ENCODE measurements at places on chromosomes 16 and 17.

- H3K36me3 ChIP-seq: no peaks in the 10 kb centered on the region
- H3K4me3 ChIP-seq: no peak overlapping the region
- peaks cover 13% of the 10 kb centered on the region for H3K27me3 ChIP-seq
Measured at GRCh38 chr16:87674419-87674818, 72.1 kb downstream of the JPH3 start.

GRCh38 chr16:49600976-49601375 lies 227.4 kb downstream of the C16orf78 start:
- no peak overlapping the region for H3K27ac ChIP-seq
- peaks cover 18% of the 10 kb centered on the region for H3K4me1 ChIP-seq

DNA sequence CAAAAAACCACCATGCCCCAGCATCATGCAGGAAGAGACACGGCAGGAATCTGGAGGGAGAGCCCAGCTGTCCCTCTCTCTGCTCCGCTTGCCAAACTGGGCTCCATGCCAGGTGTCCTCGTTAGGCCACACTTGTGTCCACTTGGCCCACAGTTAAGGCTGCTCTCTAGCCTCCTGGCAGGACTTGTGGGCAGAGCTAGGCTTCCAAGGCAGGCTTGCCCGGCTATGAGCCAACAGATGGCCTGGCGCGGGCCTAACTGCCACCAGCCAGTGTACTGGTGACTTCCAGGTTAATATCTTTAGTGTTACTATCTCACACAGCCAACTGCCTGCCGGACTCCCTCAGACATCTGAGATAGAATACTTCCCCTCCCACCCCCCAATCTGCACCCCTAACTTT lies 10.6 kb downstream of the ATP6V0D1 start:
- H3K4me3 ChIP-seq: no peak overlapping the region
- H3K27ac ChIP-seq: peak overlapping the region; percentile 51
- peaks cover 76% of the 10 kb centered on the region for H3K4me1 ChIP-seq
- H3K27me3 ChIP-seq: no peaks in the 10 kb centered on the region

DNA sequence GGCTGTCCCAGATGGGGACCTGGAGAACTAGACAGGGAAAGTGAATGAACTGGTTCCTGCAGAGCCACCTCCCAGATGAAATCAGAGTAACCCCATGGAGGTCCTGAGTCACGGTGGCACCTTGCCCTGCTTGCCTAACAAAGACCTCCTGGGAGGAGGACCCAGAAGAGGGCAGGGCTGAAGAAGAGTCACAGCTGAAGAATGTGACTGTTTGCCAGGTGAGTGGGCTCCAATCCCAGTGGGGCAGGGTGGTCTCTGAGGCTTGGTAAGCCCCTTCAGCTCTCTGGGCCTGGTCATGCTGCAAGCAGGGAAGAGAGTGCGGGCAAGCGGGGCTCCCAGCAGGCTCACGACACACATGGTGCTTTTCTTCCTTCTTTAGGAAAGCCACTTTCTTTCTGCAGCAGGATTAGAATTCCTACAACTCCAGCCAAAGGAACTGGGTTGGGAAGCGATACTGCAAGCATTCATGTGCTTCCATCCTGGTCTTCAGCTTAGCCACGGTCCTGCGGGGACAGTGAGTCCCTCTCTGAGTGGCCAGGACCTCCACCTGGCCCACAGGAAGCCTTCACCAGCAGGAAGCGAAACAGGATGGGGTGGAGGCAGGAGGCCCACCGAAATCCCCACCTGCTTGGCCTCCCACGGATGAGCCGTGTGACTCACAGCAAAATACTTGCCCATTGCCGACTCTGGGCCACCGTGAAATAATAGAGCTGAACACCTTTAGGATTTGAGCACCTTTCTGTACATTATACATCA lies 4.3 kb downstream of the C16orf74 start:
- H3K27me3 ChIP-seq: peaks cover 23% of the 10 kb centered on the region
- no peak overlapping the region for H3K27ac ChIP-seq
- no peak overlapping the region for H3K4me3 ChIP-seq
- no peaks in the 10 kb centered on the region for H3K36me3 ChIP-seq

- DNase-seq: no peak
- no peaks in the 10 kb centered on the region for H3K27me3 ChIP-seq
- peak overlapping the region; percentile 57 for H3K27ac ChIP-seq
Measured at GRCh38 chr17:15351478-15351840, 10.1 kb upstream of the TEKT3 start.

DNA sequence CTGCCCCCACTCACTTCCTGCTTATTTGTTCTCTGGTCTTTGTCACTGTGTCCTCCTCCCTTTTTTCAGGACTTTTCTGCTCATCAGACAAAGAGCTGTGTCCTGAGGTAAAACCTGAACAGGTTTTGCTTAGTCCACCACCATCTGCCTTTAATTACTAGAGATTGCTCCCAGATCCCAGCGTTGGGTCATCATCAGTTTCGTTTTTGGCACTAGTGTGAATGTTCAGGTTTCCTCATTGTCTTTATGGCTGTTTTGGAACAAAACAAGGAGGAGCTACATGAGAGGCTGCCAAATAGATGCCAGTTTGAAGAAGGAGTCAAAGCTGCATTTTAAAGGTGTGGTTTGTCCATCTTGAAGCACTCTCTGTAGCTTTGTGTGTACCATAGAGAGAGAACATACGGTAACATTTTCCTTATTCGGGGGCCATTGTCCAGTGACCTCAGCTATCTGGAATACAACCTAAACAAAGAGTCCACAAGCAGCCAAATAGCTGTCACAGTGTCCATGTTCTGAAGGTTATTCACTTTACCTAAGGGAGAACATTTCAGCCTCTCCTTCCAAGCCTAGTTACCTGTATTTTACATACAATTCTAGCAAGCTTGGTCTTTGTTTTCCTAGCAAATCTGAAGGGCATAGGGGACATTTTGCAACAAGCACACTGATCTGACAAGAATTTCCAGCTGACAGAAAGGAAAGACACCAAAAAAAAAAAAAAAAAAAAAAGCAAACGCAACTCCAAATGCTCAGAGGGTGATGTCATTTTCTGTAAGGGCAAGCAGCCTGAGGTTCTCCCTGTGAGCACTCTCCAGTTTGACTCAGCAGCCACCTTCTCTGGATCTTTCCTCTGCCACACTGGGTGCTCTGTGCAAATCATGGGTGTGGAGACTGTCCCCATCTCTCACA lies 196.1 kb downstream of the NTN1 start:
- H3K27ac ChIP-seq: peak overlapping the region; percentile 44
- H3K4me1 ChIP-seq: peaks cover 4% of the 10 kb centered on the region
- DNase-seq: peak; percentile 30
- no peak overlapping the region for H3K4me3 ChIP-seq
- H3K36me3 ChIP-seq: no peaks in the 10 kb centered on the region
- H3K27me3 ChIP-seq: no peaks in the 10 kb centered on the region

DNA sequence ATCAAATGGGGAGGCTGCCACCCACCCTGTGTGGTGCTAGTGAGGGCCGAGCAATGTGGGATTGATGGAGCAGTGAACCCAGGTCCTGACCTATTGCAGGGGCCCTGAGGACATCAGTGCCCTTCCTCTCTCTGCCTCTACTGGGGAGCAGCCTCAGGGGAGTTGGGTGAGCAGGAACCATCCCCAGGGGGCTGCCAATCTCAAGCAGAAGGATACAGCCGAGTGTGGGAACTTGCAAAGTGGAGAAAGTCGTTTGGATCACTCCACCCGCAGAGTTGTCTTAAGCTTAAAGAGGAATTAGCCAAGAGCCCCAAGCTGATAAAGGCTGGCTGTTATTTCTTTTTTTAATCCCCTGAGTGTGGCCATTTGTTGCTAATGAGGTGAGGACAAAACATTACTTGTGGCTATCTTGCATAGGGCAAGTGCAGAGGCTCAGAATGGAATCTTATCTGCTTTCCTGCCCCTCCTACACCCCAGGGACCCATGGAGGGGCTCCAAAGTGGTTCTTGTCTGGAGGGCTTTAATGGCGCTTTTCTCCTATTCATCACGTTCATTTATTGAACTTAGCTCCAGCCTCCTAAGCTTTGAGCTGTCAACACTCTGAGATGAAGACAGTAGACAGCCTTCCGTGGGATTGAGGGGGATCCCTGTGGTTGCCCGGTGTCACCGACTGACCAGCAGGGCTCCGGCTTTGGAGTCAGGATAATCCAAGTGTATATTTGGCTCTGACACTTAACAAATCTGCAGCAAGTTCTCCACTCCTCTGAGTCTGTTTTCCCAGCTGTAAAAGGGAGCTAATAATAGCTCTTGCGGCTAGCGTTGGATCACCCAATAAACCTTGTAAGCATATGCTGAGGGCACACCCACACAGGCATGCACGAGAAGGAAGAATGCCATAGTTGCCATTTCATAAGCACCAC lies 45.1 kb downstream of the MYH11 start:
- DNase-seq: peak; percentile 35
- no peak overlapping the region for H3K4me3 ChIP-seq
- H3K36me3 ChIP-seq: no peaks in the 10 kb centered on the region
- H3K27me3 ChIP-seq: peaks cover 4% of the 10 kb centered on the region

DNA sequence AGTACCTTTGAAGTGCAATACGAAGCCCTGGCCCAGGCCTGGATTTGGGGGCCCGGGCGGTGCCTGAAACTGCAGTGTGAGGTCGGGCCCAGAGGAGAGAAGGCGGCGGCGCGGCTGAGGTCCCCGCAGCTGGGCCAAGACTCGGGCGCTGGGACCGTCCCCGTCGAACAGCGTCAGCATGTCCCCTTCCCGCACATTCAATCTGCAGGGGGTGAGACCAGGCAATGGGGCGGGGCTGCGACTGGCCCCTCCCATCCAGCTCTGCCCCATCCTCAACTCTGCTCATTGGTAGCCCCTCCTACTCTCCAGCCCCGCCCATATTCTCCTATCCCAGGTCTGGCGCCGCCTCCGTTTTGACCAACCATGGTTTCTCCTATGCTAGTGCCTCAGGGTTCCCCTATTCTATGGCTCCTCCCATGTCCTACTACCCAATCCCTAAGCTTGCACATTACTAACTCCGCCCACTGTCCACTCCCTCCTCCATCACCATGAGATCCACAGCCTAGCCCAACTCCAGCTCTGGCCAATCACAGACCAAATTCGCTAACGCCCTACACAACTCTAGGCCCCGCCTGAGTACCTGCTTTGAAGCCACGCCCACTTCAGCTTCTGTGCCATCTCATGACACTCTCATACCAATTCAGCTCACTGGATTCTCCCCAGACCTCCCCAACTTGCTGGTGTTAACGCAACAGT lies 14.4 kb upstream of the CDIPT start:
- H3K27me3 ChIP-seq: peaks cover 47% of the 10 kb centered on the region
- H3K4me1 ChIP-seq: no peaks in the 10 kb centered on the region
- H3K36me3 ChIP-seq: no peaks in the 10 kb centered on the region
- no peak overlapping the region for H3K4me3 ChIP-seq
- H3K27ac ChIP-seq: no peak overlapping the region

GRCh38 chr17:2067048-2067561 lies 12.2 kb downstream of the HIC1 start:
- peaks cover 51% of the 10 kb centered on the region for H3K4me1 ChIP-seq
- H3K4me3 ChIP-seq: no peak overlapping the region
- no peaks in the 10 kb centered on the region for H3K27me3 ChIP-seq
- peak overlapping the region; percentile 68 for H3K27ac ChIP-seq
- no peak for DNase-seq
- H3K36me3 ChIP-seq: peaks cover 25% of the 10 kb centered on the region

DNA sequence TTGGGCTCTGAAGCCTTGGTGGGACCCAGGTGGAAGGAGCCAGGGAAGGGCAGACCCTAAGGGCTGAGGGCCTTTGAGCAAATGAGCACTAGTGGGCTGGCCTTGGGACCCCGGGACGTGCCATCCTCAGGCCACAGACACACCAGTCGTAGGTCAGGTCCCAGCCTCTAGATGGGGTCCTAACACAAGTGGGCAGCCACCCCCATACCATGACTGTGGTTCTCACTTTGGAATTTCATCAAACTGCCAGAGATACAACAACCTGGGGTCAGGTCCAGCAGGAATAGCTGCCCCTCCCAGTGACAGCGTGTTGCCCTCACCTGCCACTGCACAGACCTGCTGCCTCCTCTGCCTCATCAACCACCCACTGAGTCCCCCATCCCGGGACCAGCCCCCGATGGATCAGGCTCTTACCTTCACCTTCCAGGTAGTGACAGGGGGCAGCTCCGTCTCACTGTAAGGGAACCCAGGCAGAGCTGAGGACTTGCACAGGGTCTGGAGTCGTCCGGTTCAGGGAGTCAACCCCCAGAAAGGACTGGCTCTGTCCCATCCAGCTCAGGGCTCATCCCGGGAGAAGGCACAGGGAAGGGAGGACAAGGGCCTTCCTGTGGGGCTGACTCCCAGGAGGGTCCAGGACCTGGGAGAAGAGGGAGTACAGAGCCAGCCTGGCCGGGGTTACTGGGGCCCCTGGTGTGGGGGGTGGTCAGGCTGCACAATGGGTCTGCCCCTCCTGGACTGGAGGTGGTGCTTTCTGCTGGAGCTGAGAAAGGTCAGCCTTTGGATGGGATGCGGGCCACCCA lies 40.0 kb downstream of the LGALS9 start:
- no peak overlapping the region for H3K27ac ChIP-seq
- no peaks in the 10 kb centered on the region for H3K4me1 ChIP-seq
- H3K36me3 ChIP-seq: no peaks in the 10 kb centered on the region
- no peaks in the 10 kb centered on the region for H3K27me3 ChIP-seq
- no peak for DNase-seq

DNA sequence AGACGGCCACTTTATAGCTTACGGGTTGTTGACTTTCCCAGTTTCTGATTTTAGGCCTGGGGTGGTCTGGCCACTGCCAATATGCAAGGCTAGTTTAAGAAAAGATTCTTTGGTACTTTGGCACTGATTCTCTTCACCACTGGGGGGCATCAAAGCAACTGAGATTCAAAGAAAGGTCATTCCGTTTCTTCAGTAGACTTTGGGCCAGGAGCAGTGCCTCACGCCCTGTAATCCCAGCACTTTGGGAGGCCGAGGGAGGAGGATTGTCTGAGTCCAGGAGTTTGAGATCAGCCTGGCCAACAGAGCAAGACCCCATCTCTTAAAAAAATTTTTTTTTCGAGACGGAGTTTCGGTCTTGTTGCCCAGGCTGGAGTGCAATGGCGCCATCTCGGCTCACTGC lies 53.0 kb downstream of the RPA1 start:
- H3K4me3 ChIP-seq: no peak overlapping the region
- peaks cover 88% of the 10 kb centered on the region for H3K36me3 ChIP-seq
- H3K27me3 ChIP-seq: no peaks in the 10 kb centered on the region
- no peaks in the 10 kb centered on the region for H3K4me1 ChIP-seq
- DNase-seq: no peak

GRCh38 chr17:7439462-7440112 lies at the start of gene FGF11:
FGF11 (plus strand) TSS chr17:7439512; CDS start chr17:7439621, 109 bp downstream.
- peak within 1 kb of the TSS; percentile 82 for H3K4me3 ChIP-seq
- H3K27ac ChIP-seq: peak within 1 kb of the TSS; percentile 80
- no peak for DNase-seq
- H3K27me3 ChIP-seq: peaks cover 4% of the 10 kb centered on the region
- peaks cover 73% of the 10 kb centered on the region for H3K4me1 ChIP-seq
